ENCODE measurements at places on chromosomes 2 and 18. TPM values are rescaled to one million over a fixed set of nuclear protein-coding genes. Genes with fewer than 3 reads are reported as not detected.

The GORASP2 gene
- total RNA-seq, result 81.3 TPM

The KCNK3 gene
- not detected for total RNA-seq

The CGREF1 gene
- 0.54 TPM for total RNA-seq

The HDAC4 gene
- 101 TPM for total RNA-seq

The NCKAP5 gene
- total RNA-seq, result 0.12 TPM

The LYPD6 gene
- not detected for total RNA-seq

The MYCN gene
- 0.68 TPM for total RNA-seq

The ZNF521 gene
- 4.4 TPM for total RNA-seq

The FBXO11 gene
- 85.5 TPM for total RNA-seq

The ARHGEF33 gene
- not detected for total RNA-seq

The RASGRP3 gene
- 10.5 TPM for total RNA-seq

The RESP18 gene
- total RNA-seq, result not detected

The GPR45 gene
- not detected for total RNA-seq

GRCh38 chr18:37332628-37333420 lies 232.8 kb downstream of the CELF4 start:
- H3K27ac ChIP-seq, result no peak overlapping the region
- no peaks in the 10 kb centered on the region for H3K27me3 ChIP-seq
- no peaks in the 10 kb centered on the region for H3K4me1 ChIP-seq
- H3K36me3 ChIP-seq, result no peaks in the 10 kb centered on the region

DNA sequence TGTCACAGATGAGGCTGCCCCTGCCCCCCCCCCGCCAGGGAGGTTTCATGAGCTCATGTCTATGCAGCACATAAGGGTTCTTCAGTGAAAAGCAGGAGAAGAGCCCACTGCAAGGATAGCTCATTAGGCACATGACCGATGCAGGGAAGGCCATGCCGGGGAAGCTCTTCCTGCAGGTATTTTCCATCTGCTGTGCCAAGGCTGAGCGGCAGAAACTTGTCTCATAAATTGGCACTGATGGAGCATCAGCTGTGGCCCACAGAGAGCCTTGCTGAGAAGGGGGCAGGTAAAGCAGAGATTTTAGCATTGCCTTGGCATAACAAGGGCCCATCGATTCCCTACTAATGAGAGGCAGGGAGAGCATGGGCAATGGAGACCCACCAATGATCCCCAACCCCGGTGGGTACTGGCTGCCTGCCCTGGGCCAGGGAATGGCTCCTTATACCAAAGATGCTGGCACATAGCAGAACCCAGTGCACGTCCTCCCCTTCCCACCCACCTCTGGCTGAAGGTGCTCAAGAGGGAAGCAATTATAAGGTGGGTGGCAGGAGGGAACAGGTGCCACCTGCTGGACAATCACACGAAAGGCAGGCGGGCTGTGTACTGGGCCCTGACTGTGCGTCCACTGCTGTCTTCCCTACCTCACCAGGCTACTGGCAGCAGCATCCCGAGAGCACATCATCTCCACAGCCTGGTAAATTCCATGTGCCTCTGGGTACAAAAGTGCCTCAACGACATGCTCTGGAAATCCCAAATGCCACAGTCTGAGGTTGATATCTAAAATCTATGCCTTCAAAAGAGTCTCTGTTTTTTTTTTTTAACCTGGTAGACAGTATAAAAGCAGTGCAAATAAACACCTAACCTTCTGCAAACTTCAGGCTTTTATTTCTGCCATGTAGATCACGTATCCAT lies 41.4 kb downstream of the STEAP3 start:
- H3K4me3 ChIP-seq, result no peak overlapping the region
- H3K27ac ChIP-seq, result no peak overlapping the region
- DNase-seq, result no peak
- no peaks in the 10 kb centered on the region for H3K4me1 ChIP-seq

- peak overlapping the region; percentile 93 for H3K27ac ChIP-seq
- no peak for DNase-seq
- peaks cover 31% of the 10 kb centered on the region for H3K4me1 ChIP-seq
- peak overlapping the region; percentile 84 for H3K4me3 ChIP-seq
- H3K27me3 ChIP-seq, result no peaks in the 10 kb centered on the region
Measured at GRCh38 chr2:37230581-37230980, 815 bp downstream of the CEBPZ start.

DNA sequence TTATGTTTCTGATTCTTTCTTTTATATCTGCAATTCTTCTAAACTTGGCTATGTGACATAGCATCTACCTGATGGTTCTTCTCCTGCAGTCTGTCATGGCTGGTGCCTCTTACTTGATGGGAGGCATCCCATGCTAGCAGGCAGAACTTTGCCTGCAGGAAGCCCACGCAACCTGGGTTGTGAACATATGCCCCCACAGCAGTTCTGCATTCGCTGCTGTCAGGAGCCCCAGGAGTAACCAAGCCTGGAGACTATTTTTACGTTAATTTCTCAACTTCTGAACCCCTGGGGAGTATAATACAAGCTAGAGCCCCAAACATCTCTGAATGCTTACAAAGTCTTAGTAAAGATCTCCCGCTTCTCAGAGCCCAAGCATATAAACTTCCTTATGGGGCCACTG lies 12.1 kb downstream of the FAM168B start:
- no peaks in the 10 kb centered on the region for H3K27me3 ChIP-seq
- peaks cover 7% of the 10 kb centered on the region for H3K4me1 ChIP-seq

GRCh38 chr2:162929571-162929970 lies 91.0 kb upstream of the KCNH7 start:
- H3K27ac ChIP-seq, result no peak overlapping the region
- no peak for DNase-seq

DNA sequence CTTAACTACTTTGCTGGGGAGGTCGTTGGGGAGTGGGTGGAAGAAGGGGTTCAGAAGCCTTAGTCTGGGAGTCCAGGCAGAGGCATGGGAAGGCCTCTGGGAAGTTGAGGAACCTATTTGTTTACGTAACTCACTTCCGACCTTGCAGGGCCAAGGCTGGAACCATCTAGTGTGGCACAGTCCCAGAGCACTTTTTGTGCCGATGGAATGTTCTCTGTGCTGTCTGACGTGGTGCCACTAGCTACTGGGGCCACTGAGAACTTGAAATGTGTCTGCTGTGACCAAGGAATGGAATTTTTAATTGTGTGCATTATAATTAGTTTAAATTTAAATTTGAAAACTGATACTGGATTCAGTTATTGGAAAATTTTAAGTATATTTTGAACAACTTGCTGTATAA lies 139.7 kb downstream of the FAM161A start:
- DNase-seq, result no peak
- no peaks in the 10 kb centered on the region for H3K36me3 ChIP-seq

- peaks cover 45% of the 10 kb centered on the region for H3K4me1 ChIP-seq
- no peaks in the 10 kb centered on the region for H3K36me3 ChIP-seq
- DNase-seq, result no peak
- H3K4me3 ChIP-seq, result no peak overlapping the region
- H3K27ac ChIP-seq, result no peak overlapping the region
Measured at GRCh38 chr2:101762451-101763171, 65.1 kb downstream of the MAP4K4 start.

- no peak for DNase-seq
- no peaks in the 10 kb centered on the region for H3K4me1 ChIP-seq
- H3K27ac ChIP-seq, result no peak overlapping the region
- H3K36me3 ChIP-seq, result no peaks in the 10 kb centered on the region
- no peaks in the 10 kb centered on the region for H3K27me3 ChIP-seq
- no peak overlapping the region for H3K4me3 ChIP-seq
Measured at GRCh38 chr18:45635893-45636509, 20.7 kb downstream of the SLC14A2 start.

- no peaks in the 10 kb centered on the region for H3K4me1 ChIP-seq
- no peak overlapping the region for H3K27ac ChIP-seq
- H3K36me3 ChIP-seq, result no peaks in the 10 kb centered on the region
- H3K27me3 ChIP-seq, result no peaks in the 10 kb centered on the region
Measured at GRCh38 chr2:139917690-139918384, 1137.6 kb upstream of the NXPH2 start.

GRCh38 chr18:70219688-70220087 lies 14.2 kb upstream of the RTTN start:
- H3K27me3 ChIP-seq, result no peaks in the 10 kb centered on the region
- H3K4me1 ChIP-seq, result no peaks in the 10 kb centered on the region
- no peak for DNase-seq

DNA sequence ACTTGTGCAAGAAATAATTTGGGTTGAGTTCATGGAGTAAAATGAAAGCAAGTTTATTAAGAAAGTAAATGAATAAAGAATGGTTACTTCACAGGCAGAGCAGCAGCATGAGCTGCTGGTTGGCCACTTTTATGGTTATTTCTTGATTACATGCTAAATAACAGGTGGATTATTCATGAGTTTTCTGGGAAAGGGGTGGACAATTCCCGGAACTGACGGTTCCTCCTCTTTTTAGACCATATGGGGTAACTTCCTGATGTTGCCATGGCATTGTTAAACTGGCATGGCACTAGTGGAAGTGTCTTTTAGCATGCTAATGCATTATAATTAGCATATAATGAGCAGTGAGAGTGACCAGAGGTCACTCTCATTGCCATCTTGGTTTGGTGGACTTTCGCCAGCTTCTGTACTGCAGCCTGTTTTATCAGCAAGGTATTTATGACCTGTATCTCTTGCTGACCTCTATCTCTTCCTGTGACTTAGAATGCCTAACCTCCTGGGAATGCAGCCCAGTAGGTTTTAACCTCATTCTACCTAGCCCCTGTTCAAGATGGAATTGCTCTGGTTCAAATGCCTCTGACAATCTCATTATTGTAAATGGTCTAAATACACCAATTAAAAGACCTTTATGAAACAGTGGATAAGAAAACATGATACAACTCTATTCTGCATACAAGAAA lies 114.1 kb upstream of the FIGN start:
- no peaks in the 10 kb centered on the region for H3K36me3 ChIP-seq
- DNase-seq, result no peak
- H3K4me3 ChIP-seq, result no peak overlapping the region

- no peaks in the 10 kb centered on the region for H3K27me3 ChIP-seq
- no peaks in the 10 kb centered on the region for H3K36me3 ChIP-seq
- peaks cover 3% of the 10 kb centered on the region for H3K4me1 ChIP-seq
- no peak for DNase-seq
- H3K4me3 ChIP-seq, result no peak overlapping the region
Measured at GRCh38 chr2:200677721-200678532, 92.1 kb downstream of the AOX1 start.

- H3K27me3 ChIP-seq, result no peaks in the 10 kb centered on the region
- no peak overlapping the region for H3K27ac ChIP-seq
- no peak overlapping the region for H3K4me3 ChIP-seq
- no peak for DNase-seq
- H3K4me1 ChIP-seq, result peaks cover 8% of the 10 kb centered on the region
Measured at GRCh38 chr2:64735504-64735903, 81.8 kb upstream of the SERTAD2 start.

GRCh38 chr2:149586898-149587219 lies 716 bp downstream of the MMADHC start:
- H3K36me3 ChIP-seq, result peaks cover 4% of the 10 kb centered on the region
- peak overlapping the region; percentile 97 for H3K4me3 ChIP-seq
- no peak for DNase-seq

- no peaks in the 10 kb centered on the region for H3K27me3 ChIP-seq
- H3K36me3 ChIP-seq, result no peaks in the 10 kb centered on the region
- no peak for DNase-seq
- H3K27ac ChIP-seq, result no peak overlapping the region
- no peak overlapping the region for H3K4me3 ChIP-seq
Measured at GRCh38 chr2:55802067-55802466, 108.4 kb upstream of the PNPT1 start.

- DNase-seq, result no peak
- no peaks in the 10 kb centered on the region for H3K36me3 ChIP-seq
- no peak overlapping the region for H3K27ac ChIP-seq
- H3K4me1 ChIP-seq, result no peaks in the 10 kb centered on the region
- H3K4me3 ChIP-seq, result no peak overlapping the region
Measured at GRCh38 chr2:219783359-219783975, 156.0 kb downstream of the SLC4A3 start.

GRCh38 chr2:11534746-11535484 lies 1.1 kb downstream of the GREB1 start:
- no peak overlapping the region for H3K4me3 ChIP-seq
- H3K4me1 ChIP-seq, result no peaks in the 10 kb centered on the region
- no peak for DNase-seq
- no peaks in the 10 kb centered on the region for H3K27me3 ChIP-seq

GRCh38 chr2:205734436-205735037 lies 52.2 kb downstream of the NRP2 start:
- H3K4me3 ChIP-seq, result no peak overlapping the region
- no peaks in the 10 kb centered on the region for H3K36me3 ChIP-seq

DNA sequence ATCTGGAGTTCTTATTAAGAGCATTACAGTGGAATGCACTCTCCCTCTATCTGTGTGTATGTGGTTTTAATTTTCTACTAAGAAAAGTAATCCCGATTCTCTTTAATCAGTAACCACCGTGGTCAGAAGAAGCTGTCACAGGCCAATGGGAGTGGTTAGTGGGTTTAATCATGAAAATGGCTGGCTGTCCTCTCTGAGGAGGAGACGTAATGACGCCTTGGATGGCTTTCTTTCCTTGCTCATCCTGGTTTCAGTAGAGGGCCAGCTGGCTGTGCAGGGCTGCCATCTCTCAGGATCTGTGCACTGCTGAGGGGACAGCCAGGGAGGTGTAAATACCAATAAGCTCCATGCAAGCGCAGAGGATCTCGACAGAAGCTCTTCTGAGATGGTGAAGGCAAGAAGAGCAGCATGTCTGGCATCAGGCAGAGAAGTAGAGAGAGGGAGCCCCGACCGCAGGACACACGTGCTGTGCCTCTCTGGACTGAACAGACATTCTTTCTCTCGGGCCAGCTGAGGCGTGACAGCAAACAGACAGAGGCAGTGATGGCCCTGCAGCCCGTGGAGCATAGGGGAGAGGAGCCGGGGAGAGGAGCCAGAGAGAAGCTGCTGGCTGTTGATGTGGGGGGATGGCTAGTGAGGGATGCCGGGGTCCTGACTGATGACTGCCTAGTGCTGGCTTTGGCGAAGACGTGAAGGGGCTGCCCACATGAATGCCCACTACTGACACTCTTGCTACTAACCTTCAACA lies 65.1 kb upstream of the DAPL1 start:
- no peaks in the 10 kb centered on the region for H3K27me3 ChIP-seq
- H3K36me3 ChIP-seq, result no peaks in the 10 kb centered on the region
- no peaks in the 10 kb centered on the region for H3K4me1 ChIP-seq
- no peak for DNase-seq
- no peak overlapping the region for H3K4me3 ChIP-seq
- H3K27ac ChIP-seq, result no peak overlapping the region

DNA sequence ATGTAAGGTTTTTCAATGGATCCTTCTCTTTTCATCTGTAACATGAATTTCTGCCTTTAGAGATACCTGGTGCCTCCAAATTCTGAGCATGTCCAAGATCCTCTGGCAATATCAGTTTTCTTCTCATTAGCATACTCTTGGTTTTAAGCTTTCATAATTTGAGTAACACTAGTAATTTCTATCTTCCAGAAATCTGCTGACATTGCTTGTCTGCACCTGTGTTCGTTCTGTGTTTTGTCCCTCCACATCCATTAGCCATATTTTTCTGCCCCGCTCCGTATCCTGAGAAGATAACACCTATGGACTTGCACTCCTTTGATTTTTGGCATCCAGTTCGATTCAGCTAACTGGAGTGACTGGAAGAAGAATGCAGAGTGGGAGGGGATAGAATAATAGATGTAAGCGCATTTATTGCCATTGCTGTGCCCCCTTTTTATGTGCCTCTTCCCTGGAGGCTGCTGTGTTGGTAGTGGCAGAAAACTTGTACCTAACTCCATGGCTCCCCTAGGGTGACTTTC lies 32.3 kb upstream of the ITSN2 start:
- H3K27ac ChIP-seq, result no peak overlapping the region
- H3K27me3 ChIP-seq, result no peaks in the 10 kb centered on the region
- no peaks in the 10 kb centered on the region for H3K36me3 ChIP-seq
- H3K4me3 ChIP-seq, result no peak overlapping the region

GRCh38 chr2:13917958-13918357 lies 714.6 kb upstream of the LRATD1 start:
- no peaks in the 10 kb centered on the region for H3K36me3 ChIP-seq
- no peak overlapping the region for H3K27ac ChIP-seq
- no peaks in the 10 kb centered on the region for H3K27me3 ChIP-seq
- no peak for DNase-seq
- no peaks in the 10 kb centered on the region for H3K4me1 ChIP-seq

All from naive thymus-derived CD4-positive, alpha-beta T cell (primary cell).